ENCODE measurements at places on chromosomes 2 and 18.
A peak's percentile ranks its signal among the peaks of the same experiment; 100 is the strongest.

DNA sequence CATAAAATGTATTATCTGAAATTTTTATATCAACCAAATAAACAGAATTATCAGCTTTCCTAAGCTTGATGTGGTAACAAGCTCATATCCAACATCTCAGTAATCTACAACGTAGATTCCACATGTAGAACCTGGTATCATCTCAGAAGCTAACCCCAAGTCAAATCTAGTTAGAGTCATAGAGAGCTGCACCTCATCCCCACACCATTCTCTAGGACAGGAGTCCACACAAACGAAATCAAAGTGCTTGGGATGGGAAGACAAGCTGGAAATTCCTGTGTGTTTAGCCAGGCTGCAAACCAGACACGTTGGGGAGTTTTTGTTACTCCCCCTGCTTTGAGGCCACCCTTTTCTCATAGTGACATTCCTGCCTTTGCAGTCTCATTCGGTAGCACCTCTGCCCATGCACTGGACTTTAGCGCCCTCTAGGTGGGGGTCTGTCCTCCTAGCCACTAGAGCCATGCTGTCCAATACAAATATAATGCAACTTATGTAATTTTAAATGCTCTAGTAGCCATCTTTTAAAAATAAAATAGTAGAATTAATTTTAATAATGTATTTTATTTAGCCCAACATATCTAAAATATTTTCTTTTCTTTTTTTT, 28.1 kb upstream of the SATB2 start:
- peak; percentile 81 for DNase-seq

GRCh38 chr2:150107170-150107569, 380.3 kb downstream of the RND3 start:
- DNase-seq, result no peak

DNA sequence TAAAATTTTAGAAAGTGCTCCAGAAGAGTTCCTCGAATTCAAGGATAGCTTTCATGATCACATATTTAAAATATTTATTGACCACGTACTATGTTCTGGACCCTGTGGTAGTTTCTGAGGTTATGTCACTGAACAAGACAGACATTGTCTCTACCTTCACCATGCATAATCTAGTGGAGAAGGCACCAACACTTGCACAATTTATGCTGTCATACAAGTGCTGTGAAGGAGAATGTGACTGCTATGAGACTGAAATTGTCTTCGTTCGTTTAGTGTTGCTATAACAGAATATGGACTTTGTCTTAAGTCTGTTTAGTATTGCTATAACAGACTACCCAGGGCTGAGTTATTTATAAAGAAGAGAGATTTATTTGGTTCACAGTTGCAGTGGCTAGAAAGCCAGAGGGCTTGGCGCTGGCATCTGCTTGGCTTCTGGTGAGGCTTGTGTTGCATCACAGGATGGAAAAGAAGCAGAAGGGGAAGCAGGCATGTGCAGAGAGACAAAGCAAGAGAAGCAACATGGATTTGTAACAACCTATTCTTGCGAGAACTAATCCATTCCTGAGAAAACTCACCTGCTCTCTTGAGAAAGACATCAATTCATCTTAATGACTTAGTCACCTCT, 50.0 kb upstream of the RFX8 start:
- DNase-seq, result no peak

- no peak for DNase-seq
Measured at GRCh38 chr2:205475416-205475768, 206.9 kb upstream of the NRP2 start.

DNA sequence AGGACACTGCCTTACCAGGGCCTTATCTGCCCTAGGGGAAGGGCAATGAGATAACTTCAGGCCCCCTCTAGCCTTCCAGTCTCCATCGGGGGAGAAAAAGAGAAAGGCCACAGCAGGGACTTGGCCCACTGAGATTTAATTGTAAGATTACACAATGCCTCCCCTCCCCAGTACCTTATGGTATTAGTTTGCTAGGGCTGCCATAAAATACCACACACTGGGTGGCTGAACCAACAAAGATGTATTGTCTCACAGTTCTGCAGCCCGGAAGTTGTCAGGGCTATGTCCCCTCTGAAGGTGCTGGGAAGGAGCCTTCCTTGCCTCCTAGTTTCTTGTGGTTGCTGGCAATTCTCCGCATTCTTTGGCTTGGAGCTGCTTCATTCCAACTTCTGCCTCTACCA, 34.8 kb upstream of the SPATA3 start:
- DNase-seq, result no peak

DNA sequence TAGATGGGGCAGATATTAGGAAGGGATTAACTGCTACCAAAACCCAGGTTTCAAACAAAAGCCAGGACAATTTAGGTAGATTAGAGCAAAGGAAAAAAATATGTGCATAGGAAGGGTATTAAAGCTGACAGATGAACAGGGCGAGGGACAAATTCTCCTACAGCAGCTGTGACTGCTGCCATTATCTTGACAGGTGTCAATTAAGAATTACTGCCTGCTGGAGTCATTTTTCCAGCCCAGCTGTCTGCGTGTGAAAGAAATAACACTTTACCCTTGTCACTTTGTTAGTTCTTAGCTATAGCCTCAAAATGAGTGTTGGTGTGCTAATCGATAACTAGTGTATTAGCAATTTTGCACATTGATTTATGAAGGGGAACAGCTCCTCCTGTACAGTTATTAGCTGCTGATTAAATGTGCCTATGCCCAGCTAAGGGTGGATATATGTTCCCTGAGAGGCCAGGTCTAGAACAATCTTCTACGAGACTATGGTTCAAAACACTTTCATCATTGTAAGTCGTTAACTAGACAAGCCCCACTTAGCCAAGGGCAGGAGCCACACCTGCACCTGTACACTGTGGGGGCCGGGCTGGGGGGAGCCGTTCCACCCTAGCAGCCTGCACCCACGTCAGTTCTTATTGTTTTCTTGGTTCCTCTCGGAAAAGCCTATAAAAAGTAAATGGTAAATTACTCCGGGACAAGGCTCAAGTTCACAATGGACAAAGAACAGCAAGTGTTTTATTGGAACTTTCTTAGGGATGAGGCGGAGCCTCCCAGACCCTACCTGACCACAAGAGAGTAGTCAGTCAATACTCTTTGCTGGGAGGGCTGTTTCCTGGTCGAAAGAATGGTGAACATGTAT, 7.7 kb downstream of the TSHZ1 start:
- DNase-seq, result no peak

DNA sequence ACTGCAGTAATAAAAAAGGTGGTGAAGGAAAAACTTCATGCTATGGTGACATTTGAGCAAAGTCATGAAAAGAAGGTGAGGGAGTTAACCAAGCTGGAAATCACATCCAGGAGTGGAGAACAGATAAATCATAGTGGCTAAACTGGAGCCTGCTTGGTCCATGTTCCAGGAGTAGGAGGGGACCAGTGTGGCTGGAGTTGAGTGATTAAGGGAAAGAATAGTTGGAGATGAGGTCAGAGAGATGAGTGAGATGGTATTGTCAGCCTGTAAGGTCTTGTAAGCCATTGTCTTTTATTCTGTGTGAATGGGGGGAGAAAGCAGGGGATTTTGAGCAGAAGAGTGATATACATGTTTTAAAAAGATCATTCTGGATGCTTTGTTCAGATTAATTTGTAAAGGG, 52.3 kb downstream of the NABP1 start:
- DNase-seq, result no peak

GRCh38 chr2:109029490-109030201, 40.6 kb upstream of the EDAR start:
- no peak for DNase-seq

GRCh38 chr2:102187496-102188150, 800 bp downstream of the IL1RL2 start:
- DNase-seq, result no peak

GRCh38 chr2:224646242-224646846, 61.2 kb upstream of the CUL3 start:
- DNase-seq, result peak; percentile 60

GRCh38 chr2:240394549-240394948, 40.9 kb upstream of the GPC1 start:
- no peak for DNase-seq

- DNase-seq, result no peak
Measured at GRCh38 chr18:75341267-75341666, 86.2 kb downstream of the SMIM21 start.

GRCh38 chr2:28463893-28464292, 32.0 kb upstream of the PLB1 start:
- DNase-seq, result no peak

DNA sequence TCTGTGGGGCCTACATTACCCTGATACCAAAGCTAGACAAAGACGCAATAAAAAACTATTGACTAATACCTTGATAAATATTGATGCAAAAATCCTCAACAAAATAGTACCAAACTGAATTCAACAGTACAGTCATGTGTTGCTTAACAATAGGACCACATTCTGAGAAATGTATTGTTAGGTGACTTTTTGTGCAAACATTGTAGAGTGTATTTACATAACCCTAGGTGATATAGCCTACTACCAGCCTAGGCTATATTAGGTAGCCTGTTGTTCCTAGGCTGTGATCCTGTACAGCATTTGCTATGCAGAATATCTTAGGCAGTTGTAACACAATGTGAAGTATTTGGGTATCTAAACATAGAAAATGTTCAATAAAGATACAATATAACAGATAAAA, 36.7 kb downstream of the CCDC138 start:
- peak; percentile 11 for DNase-seq

GRCh38 chr2:222038067-222038802, 260.6 kb downstream of the PAX3 start:
- peak; percentile 46 for DNase-seq

- no peak for DNase-seq
Measured at GRCh38 chr2:44242904-44243303, 32.4 kb upstream of the SLC3A1 start.

GRCh38 chr18:22174341-22175145, 5.2 kb downstream of the GATA6 start:
- DNase-seq, result no peak

- DNase-seq, result no peak
Measured at GRCh38 chr2:100222844-100223243, 80.5 kb upstream of the AFF3 start.

DNA sequence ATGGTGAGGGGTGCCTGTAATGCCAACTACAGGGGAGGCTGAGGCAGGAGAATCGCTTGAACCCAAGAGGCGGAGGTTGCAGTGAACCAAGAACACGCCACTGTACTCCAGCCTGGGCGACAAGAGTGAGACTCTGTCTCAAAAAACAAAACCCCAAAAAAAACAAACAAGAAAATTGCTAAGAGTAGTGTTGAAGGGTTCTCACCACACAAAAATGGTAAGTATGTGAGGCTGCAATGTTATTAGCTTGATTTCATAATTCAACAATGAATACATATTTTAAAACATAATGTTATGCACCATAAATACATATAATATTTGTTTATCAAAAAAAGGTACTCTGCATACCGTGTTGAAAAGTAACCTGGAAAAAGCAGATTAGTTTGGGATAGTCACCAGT, 45.8 kb downstream of the PSMG2 start:
- DNase-seq, result no peak

DNA sequence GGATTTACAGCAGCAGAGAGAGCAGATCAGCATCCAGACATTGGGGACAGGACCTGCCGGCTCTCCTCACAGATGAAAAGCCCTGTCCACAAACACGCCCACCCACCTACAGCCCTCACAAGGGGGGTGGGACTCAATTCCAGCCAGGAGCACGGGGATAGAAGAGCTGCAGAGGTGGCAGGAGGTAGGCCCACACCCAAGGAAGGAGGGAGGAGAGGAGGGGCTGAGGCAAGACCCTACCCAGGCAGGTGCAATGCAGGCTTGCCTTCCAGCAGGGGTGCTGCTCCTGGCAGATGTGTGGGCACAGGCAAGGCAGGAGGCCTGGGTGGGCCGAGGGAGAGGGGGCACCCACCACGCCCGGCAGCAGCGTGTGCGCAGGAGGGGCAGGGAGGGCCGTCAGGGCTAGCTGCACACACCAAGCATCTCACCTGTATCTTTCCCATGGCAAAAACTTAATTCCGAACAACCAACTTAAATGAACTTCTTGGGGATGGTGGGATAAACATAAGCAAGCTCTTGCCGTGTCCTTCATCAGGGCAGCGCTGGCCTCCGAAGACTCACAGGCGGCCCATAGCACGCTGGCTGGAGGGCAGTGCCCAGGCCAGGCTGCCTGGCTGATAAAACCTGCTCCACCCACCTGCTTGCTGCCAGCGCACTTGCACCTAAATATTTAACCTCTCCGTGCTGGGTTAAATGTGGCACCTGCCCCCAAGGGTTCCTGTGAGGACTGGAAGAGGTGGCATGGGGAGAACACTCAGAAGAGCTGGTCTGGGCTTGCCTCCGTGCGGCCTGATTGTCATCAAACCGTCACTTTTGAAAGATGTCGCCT, 219.5 kb downstream of the HDAC4 start:
- DNase-seq, result no peak

DNA sequence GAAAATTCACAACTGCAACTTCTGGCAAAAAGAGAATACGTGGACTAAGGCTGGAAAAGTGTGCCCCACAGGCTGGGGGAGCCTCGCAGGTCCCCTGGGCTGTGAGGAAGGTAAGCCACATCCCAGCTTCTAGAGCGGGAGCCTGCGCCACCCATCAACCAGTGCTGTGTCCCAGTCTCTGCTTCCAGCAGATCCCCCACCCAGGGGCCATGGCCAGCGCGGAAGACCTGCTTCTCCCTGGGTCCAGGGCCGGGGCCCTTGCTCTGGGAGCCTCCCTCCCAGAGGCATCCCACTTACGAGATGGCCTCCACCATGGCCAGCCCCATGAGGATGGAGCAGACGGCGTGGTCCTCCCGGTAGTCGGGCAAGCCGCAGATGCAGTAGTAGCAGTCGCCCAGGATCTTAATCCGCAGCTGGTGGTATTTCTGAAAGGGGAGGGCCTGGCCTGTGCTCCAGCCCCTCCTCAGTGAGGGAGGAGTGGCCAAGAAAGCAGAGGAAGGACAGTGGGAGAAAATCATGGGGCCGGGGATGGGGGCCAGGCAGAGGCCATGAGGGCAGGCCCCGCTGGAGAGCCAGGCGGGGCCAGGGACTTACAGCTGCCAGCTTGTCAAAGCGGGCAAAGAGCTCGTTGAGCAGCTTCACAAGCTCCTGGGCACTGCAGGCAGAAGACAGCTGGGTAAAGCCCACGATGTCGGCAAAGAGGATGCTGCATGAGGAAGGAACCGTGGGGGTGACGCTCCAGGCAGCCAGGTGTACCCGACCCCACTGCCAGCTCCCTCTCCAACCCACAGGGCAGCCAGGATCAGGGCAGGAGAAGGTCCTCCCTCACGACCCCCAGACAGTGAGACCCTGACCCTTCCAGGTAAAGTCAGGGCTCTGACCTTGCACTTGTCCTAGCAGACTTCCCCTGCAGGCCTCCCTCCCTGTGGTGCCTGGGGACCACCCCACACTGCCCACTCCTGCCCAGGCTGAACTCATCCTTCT, 48.0 kb downstream of the CENPO start:
- DNase-seq, result no peak

- DNase-seq, result no peak
Measured at GRCh38 chr18:70994116-70994515, 705.3 kb downstream of the SOCS6 start.

GRCh38 chr2:70715071-70715985, 52.7 kb downstream of the ADD2 start:
- DNase-seq, result no peak
